Mesendoderm (in vitro differentiated cells): ENCODE measurements at places on chromosomes 12 and 14.

GRCh38 chr14:55707365-55707804 lies 127.4 kb downstream of the KTN1 start:
- peak; percentile 31 for DNase-seq

GRCh38 chr14:104714681-104715080 lies 9.3 kb upstream of the ADSS1 start:
- DNase-seq = no peak

- no peak for DNase-seq
Measured at GRCh38 chr12:108373111-108373510, 34.0 kb upstream of the CMKLR1 start.

DNA sequence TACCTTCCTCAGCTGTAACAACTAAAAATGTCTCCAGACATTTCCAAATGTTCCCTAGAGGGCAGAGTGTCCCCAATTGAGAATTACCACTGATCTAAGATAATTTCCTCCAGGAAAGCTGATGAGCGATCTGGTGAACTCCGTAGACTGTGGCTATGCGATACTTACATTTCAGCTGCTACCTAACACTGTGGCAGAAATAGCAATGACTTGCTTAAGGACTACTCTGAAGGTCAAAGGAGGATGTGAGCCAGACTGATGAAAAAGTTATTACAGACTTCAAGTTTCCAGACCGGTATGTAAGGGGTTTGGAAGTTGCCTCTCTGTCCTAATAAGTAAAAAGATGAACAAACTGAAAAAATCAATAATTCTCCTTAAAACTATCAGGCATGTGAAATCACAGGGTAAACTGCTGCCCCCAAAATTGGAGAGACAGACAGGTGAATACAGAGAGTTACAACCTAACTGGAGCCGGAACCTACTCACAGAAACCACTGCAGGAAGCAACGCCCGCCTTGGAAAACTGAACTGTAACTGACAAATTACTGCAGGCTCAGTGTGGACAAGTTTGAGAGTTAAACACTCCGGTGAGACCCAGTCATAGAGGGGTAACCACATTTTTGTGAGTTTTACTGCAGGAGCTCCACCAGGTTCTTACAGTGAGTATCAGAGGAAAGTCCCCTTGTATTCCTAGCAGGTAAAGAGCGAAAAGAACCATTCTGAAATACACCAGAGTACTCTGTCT lies 60.0 kb upstream of the PARP11 start:
- DNase-seq = no peak

- DNase-seq = no peak
Measured at GRCh38 chr14:45156067-45156466, 20.3 kb downstream of the FANCM start.

- DNase-seq = no peak
Measured at GRCh38 chr12:27491226-27491625, 32.8 kb upstream of the PPFIBP1 start.

- DNase-seq = peak; percentile 91
Measured at GRCh38 chr12:131454418-131455217, 256.3 kb upstream of the SFSWAP start.

GRCh38 chr14:100810435-100810834 lies 15.5 kb upstream of the MEG3 start:
- no peak for DNase-seq

DNA sequence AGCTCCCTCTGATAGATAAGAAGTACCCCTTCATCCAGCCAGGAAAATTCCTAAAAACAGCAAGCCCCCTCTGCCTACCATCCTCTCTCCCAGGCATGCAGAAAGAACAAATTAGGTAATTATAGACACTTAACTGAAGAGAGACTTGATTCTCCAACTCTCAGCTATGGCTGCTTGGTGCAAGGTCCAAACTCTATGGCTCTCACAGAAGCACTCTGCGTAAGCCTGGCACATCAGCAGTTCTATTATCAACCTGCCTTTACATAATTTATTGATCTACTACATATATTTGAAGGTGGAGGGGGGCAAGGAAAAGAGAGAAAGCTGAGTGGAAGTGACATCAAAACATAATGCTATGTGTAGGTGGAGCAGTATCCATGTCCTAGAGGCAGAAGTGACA lies 1.1 kb upstream of the MYO1A start:
- DNase-seq = no peak

DNA sequence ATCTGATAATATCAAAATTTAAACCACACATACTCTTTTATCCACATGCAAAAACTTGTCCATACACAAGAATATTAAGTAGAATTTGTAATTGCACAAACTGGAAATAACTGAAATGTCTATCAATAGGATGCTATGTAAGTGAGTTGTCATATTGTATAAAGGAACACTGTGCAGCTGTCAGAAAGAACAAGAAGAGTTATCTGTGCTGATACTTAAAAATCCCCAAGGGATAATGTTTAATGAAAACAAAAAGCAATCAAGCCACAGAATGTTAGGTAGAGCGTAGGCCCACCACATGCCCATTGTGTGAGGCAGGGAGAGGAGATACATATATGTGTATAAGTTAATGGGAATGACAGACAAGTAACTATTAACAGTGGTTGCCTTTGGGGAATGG lies 25.9 kb upstream of the HIGD1C start:
- DNase-seq = no peak

- no peak for DNase-seq
Measured at GRCh38 chr14:54173802-54174201, 217.2 kb upstream of the BMP4 start.

GRCh38 chr12:53869500-53869899 lies 69.1 kb upstream of the HOXC13 start:
- no peak for DNase-seq

DNA sequence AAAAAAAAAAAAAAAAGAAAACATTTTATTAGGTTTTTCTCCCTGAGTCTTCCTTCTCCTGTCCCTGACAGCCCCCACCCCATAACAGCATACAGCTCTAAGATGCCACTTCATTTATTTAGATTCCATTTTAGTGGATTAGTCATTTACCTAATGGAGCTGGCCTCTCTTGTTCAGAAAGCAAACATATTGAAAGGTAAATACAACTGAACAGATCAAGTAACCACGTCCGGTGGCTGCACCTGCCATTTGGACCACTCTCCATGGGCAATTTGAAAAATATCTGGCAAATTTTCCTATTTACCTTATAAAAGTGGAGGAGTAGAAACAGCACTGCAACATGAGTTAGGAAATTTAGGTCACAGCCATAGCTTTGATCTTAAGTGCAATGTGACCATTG lies 254.6 kb downstream of the C12orf42 start:
- no peak for DNase-seq

GRCh38 chr12:117671734-117672133 lies 297.1 kb downstream of the KSR2 start:
- peak; percentile 94 for DNase-seq

GRCh38 chr14:105436891-105437722 lies 17.5 kb downstream of the MTA1 start:
- DNase-seq = no peak

DNA sequence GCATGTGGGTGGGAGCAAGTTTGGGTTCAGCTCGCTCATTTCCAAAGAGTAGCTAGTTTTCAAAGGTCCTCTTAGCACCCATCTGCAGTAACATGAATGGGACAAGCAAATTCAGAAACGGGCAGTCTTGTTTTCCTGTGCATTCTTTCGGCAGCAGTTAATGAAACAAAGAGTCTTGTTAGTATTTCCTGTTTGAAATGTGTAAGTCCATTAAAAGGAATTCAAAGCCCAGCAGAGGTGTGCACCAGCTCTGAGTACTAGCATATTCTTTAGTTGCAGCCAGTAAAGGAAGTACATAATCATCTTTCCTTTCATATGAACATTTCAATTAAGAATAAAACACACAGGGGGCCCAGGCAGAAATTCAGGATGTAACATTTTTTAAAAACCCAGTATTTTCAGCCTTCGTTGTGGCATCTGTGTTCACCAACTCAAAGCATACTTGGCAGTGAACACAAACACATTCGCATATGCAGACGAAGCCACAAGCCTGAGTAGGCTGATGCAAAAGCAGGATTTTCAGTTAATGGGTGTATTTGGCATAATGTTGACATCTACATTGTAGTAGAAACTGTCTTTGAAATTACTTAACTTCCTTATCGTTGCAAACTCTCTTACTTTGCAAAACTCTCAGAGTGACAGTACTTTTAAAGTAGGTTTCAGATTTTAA lies 570.0 kb upstream of the FLRT2 start:
- peak; percentile 17 for DNase-seq

- no peak for DNase-seq
Measured at GRCh38 chr14:48140804-48141203, 465.4 kb upstream of the MDGA2 start.

DNA sequence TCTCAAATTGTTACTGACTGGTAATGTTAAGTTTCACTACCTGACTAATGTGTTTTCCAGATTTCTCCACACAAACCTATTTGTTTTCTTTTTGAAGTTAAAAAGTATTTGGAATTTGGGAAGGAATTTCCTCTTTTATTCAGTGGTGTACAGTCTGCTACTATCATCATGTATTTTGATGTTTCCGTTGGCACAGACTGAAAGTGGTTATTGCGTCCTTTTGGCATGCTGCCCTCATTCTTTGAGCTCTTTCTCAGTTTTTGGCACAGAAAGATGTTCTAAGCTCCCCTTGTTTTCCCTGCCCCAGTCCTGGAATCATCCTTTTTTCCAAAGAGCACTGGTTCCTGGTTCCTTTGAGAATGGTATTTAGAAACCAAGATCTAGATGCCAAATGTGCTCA lies 31.4 kb upstream of the RTRAF start:
- DNase-seq = no peak

GRCh38 chr12:54363618-54364017 lies 668 bp downstream of the GPR84 start:
- DNase-seq = no peak

- DNase-seq = peak; percentile 89
Measured at GRCh38 chr14:34078117-34078743, 127.4 kb upstream of the EGLN3 start.

GRCh38 chr14:35932136-35932535 lies 106.0 kb downstream of the BRMS1L start:
- no peak for DNase-seq

DNA sequence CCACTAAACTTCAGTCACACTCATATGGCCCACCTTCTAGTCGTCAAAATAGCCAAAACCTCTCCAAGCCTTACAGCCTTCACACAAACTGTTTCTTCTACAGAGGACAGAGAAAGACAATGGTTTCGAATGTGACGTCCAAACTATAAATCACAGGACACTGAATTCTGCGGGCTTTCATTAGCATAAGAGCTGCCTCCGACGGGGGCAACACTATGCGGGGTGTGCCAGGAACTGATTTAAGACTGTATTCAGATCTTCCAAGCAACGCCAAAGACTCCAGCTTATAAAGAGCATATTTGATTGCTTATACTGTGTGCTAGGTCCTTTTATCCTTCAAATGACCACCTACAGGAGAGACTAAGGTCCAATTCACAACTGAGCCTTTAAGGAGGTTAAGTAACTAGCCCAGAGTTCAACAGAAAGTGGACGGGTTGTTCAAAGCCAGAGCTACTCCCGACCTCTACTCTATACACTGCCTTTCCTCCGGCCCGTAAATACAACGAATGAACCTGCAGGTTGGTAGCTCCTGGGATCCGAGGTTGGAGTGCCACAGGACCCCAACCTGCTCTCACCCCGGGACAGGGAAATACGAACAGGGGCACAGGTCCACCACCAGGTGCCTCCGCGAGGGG lies 575 bp downstream of the L2HGDH start:
- DNase-seq = peak; percentile 6

DNA sequence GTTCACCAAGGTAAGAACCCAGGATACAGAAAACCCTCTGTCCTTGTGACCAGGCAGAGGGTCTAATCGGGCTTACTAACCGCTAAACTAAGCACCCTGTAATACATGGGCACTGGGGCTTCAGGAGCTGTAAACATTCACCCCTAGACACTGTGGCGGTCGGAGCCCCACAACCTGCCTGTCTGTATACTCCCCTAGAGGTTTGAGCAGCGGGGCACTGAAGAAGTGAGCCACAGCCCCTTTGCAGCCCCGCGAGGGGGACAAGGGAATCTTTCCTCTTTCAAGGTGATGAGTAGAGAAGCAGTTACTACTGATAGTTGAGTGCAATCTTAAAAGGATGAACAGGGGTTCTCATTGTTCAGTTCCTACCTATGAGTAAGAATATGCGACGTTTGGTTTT lies 397.2 kb downstream of the AEBP2 start:
- no peak for DNase-seq

DNA sequence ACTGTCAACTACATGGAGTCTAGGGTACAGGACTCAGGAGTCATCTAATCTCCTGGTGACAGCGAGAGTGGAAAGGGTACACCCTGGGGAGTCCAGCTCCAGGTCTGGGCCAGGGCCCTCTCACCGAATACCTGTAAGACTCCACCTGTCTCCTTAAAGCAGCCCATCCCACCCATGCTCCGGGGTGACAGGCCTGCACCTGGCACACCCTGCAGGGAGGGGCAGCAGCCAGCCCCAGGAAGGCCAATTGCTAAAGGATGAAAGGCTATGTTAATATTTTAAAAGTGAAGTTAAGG lies 45.5 kb downstream of the STX2 start:
- DNase-seq = no peak

DNA sequence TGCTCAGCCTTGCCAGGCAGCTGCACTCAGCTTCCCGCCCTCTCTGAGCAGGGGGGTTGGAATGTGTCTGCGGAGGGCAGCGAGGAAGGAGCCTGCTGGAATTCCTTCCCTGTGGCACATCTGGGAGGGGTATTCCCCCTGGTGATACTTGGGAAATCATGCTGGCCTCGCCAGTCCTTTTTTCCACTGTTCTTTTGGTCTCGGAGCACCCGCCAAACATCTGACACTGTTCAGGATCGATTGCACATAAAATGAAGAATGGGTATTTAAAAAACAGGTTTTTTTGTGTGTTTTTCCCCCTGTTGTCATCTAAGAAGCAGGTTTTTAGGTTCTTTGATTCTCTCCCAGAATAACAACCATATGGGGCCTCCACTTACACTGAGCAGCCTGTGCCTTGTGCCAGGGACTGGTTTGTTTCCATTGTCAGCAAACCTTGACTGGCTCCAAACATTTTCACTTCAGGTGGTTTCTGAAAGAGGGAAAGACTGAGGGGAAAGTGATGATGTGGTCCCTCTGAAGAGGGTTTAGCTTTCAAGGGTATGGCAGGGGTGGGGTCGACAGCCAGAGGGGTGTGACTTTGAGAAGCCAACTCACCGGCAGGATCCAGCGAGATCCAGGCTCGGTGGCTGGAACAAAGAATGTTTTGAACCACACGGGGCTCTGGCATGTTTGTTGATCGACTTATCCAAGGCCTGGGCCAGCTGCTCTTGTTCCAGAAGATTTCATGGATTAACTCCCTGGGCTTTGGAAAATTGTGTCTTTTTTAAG lies 215.1 kb downstream of the CACNA1C start:
- peak; percentile 62 for DNase-seq

DNA sequence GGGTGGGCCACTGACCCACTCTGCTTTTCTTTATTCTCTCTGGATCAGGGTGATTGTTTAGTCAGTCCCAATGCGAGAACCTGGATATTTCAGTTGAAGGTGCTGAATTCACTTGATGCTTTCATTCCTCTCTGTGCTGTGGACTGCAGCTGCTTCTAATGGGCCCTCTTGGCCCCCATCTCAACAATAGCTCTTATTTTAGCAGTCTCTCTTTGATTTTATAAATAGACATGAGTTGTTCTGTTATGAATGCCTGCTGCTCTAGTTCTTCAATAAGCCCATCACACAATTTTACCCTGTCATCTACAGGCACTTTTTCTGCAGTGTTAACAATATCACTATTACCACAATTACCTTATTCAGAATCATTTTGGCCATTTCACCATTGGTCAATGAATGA lies 54.1 kb upstream of the YARS2 start:
- no peak for DNase-seq
